COR-L47 (cell line): ENCODE measurements at places on chromosomes 7 and 10.

GRCh38 chr7:47852330-47853245 lies 95.7 kb downstream of the PKD1L1 start:
- DNase-seq: no peak

GRCh38 chr10:46048152-46048551 lies 2.1 kb upstream of the MSMB start:
- no peak for DNase-seq

GRCh38 chr7:30596014-30596641 lies 1.4 kb downstream of the GARS1 start:
- DNase-seq: peak; percentile 25

DNA sequence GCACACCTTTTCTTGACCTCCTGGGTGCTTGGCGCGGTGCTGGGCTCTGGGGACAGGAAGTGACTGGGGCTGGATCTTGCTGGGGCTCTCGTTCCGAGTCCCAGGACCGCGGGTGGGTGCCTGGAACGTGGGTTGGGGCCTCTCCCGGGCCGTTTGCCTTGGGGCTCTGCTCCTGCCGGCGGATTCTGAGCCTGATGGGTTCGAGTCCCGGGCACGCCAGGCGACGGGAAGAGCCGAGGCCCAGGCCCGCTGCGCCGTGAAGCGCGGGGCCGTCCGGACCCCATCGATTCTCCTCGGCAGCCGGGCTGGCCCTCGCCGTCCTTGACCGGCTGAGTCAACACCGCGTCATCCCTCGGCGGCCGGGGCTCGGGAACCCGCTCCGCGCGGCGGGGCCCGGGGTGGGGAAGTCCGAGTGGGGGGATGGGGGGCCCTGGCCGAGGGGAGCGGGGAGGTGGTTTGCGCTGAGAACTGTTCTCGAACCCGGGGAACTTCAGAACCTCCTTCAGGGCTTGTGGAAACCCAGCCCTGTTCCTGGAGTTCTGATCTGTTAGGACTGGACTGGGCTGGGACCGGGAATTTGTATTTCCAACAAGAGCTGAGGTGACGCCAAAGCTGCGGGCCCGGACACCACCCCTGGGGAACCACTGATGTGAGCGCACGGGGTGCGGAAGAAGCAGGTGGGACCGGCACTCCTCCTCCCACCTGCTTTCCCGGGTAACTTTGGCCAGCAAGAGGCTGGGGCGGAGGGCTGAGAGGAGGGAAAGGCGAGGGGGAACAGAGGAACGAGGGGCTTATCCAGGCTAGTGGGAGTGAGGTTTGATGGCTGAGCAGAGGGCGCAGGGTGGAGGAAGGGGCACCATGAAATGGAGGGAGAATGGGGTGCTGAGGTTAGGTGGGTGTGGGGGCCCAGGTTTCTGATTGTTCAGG lies 6.2 kb downstream of the HHEX start:
- no peak for DNase-seq

DNA sequence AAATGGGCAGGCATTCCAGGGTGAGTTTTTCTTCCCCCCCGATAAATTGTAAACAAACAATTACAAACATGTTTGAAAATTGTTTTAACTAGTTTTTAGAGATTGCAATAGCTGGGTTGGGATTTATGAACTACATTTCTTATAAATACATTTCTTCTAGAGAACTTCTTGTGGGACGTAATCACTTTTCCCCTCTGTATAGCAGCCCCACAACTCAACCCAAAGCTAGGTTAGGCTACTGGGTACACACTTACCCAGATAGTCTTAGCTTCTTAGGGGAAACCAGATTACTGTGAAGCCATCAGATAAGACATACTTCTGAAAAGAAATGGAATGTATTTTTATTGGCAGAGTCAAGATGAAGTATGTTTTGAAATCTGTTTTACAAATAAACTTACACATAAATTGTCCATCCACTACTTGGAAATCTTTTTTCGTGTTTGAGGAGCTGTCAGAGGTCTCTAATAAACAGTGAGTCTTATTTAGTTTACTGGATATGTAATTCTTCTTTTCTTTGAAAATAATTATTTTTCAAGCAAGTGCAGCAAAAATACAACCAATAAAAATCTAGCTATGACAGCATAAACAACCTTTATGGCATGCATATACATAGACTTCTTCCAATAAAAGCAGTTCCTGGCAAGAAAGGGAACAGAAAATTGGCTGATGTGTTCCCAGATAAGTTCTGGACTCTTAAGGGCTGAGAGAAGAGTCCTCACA lies 8.0 kb upstream of the GLRX3 start:
- no peak for DNase-seq

- no peak for DNase-seq
These were observed 87.2 kb downstream of the TCF7L2 start for GRCh38 chr10:113037218-113037617.

GRCh38 chr7:76326646-76327233 lies 24.3 kb downstream of the HSPB1 start:
- no peak for DNase-seq

DNA sequence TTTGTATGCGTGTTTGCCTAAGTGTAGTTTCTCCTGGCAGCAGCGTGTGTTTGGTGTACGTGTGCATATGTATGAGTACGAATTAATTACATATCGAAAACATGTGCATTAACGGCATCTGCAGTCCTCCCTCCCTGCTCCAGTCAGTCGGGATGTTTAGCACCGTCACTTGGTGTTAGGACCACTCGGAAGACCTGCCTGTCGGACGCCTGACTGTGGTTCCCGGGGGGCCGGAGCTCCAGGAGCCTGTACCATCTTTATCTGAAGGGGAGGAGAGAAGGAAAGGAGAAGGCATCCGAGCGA lies 1.1 kb upstream of the CNTNAP2 start:
- DNase-seq: peak; percentile 56

DNA sequence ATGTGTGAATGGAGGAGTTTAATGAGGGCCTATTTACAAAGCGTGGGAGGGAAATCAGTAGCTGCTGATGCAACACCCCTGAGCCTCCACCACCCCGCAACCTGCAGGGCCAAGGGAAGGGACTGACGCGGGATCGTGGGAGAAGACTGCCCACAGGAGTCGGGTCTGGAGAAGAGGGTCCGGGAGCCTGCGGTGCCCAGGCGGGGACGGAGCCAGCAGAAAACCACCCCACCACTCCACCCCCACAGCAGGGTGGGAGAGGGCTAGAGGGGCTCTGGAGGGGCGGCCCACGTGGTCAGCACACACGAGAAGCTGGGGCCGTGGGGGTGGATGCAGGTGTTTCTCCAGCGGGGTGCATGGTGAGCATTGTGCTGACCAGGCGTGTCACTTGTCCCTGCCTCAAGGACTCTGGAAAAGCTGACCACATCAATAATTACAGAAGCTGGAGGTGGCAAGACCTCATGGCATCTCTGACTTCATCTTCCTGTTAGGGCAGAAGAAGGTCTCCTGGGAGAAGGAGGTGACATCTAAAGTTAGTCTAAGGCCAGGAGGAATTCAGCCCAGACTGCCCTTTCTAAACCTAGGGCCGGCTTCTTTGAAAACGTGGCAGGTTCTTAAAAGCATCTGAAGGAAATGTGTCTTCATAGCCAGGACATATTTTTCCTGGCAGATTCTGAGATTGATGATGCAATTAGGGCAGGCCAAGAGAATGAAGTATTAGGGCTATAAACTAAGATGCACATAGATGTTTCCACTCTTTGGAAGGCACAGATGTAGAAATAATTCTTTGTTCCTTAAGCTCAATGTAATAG lies 150.9 kb downstream of the RGS10 start:
- DNase-seq: no peak

DNA sequence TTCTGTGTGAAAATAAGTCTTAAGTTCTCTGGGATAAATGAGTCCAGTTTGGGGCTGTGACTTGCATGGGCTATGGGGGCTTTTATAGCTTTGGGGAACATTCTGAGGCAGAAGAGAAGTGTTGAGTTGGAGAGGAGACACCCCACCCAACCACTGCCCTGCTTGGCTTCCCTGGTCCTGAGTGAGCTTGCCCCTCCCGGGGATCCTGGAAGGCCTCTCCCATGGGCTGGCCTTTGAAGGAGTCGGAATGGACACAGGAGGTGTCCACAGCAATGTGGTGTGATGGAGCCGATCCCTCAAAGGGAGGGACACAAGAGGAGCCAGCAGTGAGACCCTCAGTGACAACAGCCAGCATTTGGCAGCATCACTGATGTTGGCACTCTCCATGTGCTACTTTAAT lies 89.8 kb downstream of the GLRX3 start:
- no peak for DNase-seq

DNA sequence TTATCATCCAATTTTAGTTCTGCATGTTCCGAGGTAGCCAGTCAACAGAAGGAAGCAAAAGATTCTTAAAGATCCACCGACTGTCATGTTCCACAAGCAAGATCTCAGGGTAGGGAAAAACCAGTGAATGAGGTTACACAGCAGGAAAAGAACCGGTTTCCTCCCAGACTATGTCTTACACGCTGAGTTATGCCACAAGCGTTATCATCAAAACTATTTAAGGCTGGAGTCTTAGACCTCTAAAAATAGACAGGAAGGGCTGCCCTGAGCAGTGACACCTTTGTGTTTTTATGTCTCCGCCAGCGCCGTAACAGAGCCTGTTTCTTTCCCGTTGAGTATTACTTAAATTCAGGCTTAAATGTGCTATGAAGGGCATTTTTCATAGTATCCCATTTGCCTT lies 48.3 kb downstream of the PROSER2 start:
- no peak for DNase-seq

GRCh38 chr7:37759526-37759925 lies 76.0 kb downstream of the GPR141 start:
- DNase-seq: no peak

GRCh38 chr7:17020250-17020649 lies 138.5 kb upstream of the AGR3 start:
- no peak for DNase-seq

GRCh38 chr10:81081887-81082620 lies 544.4 kb downstream of the SH2D4B start:
- DNase-seq: no peak

GRCh38 chr10:46022978-46023702 lies 7.3 kb downstream of the NCOA4 start:
- no peak for DNase-seq

- no peak for DNase-seq
These were observed 16.5 kb upstream of the WIPI2 start for GRCh38 chr7:5173496-5173895.

DNA sequence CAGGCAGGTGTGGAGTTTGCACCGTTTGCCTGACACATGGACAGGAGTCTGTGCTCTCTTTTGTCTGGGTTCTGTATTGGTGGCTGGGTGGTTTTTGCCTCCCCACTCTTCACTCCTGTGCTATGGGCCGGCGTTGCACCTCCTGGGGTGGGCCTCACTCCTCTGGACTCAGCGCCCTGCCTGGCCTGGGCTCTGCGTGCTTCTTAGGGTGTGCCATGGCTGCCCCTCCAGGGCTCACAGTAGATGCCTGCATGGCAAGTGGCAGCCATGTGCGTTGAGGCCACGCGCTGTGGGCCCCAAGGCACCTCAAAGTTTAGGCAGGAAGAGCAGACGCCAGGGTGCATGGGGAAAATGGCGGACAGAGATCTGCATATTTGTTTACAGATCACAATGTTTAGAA lies 319.8 kb downstream of the ADARB2 start:
- no peak for DNase-seq

DNA sequence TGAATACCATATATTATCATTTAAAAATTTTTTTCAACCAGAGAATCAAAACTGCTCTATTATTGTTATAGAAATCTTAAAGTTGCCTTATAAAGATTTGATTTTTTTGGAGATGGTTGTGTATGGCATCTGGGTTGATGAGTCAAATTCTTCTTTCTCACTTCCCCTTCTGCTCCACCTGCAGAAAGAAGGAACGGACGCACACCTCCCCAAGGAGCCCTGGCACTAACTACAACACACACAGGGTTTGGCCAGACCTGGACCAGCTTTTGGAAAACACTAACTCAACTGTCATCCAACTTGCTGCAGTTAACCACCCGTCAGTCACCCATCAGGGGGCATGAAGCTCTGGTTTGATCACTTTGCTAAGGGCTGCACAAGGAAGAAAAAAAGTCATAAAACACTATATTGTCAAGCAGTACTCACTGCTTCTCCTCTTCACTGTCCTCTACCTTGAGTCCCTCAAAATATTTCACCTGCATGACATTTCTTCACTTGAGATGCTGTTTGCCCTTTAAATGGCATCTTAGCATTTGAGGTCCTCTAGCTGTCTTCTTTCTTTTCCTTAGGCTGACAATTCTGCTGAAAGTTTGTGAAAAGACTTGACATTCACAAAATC lies 266.7 kb upstream of the PHF14 start:
- DNase-seq: no peak

DNA sequence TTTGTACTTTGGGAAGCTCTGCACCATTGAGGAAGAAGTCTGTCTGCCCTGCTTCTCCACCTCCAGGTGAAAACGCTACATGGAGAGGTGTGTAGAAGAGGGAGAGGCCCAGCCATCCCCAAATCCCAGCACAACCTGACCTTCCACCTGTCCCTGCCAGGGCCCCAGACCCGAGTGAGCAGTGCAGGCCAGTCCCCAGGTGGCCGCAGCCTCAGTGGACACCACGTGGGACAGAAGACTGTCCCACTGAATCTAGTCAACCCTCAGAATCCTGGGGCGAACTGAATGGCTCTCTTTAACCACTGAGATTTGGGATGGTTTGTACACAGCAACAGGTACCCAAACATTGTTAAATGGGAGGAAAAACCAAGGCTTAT lies 29.9 kb upstream of the GALNTL5 start:
- DNase-seq: no peak

- DNase-seq: no peak
These were observed at the start of gene LRMDA for GRCh38 chr10:75431180-75432111. Gene LRMDA, plus strand, starts transcription at chr10:75431624.

- no peak for DNase-seq
These were observed 13.3 kb downstream of the PARP12 start for GRCh38 chr7:140049339-140050024.

- peak; percentile 70 for DNase-seq
These were observed 102.2 kb upstream of the ZNF438 start for GRCh38 chr10:31133792-31134310.

DNA sequence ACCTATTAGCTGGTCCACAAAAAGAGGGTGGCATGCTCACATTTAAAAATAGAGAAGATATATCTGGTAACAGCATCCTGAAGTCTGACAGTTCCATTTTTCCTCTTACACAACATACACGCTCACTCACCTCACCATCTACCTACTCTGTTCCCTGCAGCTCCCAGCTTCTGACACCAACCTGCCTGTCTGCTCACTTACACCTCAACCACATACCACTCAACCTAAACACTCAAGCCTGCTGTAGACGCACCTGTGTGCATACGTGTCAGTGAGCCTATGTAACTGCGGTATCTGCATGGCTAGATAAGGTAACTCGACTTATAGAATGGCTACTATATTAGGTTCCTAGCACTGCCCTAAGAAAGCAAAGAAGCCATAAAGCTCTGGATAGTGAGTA lies 174.9 kb downstream of the DGKI start:
- DNase-seq: no peak

DNA sequence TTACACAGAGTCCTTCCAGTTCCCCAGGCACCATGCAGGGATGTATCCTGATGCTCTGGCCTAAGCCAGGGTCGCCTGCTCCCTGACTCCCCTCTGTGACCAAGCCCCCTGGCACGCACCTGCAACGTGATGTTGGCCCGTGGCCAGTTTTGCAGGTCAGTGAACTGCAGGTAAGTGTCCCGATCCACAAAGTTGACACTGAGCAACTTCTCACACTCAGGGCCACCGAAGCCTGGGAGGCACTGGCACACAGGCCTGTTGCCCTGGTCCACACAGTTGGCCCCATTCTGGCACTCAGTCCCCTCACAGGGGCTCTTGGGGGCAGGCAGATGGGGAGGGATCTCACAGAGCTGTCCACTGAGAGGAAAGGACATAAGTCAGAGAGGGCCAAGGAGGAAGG lies 174.3 kb downstream of the LCOR start:
- DNase-seq: no peak

GRCh38 chr7:108557617-108558016 lies 11.9 kb downstream of the THAP5 start:
- DNase-seq: no peak

GRCh38 chr10:58152673-58153263 lies 114.9 kb downstream of the IPMK start:
- peak; percentile 63 for DNase-seq
